NCI-H774 (cell line): ENCODE measurements at places on chromosomes 7 and 10.

DNA sequence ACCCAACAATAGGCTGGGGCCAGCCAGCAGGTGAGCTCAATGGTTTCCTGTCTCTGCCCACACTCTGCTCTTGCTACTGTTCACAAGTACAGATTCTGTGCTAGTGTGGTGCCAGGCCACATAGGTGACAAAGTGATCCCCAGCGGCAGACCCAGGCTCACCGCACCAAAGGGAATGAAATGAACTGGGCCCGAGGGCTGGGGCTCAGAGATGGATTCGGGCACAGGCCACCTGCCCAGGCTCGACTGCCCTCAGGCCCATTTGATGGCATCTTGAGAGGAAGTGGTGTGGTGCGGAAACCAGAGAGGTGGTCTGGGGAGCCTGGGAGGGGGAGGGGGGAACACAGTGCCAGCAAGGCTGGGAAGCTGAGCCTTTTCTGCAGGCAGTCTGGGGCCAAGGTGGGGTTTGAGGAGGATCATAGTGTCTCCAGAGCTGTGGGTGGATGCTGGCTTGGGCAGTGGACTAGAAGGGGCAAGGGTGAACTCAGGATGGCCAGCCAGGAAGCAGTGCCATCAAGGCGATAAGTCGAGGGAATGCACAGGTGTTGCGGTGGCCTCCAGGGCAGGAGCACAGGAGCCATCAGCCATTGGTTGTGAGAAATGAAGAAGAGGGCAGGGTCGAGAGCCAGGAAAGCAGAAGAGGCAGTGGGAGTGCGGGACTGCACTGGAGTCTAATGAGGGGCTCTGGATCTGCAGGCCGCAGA is 85.2 kb downstream of the ARHGAP22 start:
- no peak for DNase-seq

GRCh38 chr10:59588791-59589190 is 120.9 kb downstream of the SLC16A9 start:
- no peak for DNase-seq

- DNase-seq: no peak
Observed at GRCh38 chr7:132379292-132379691, 197.0 kb downstream of the PLXNA4 start.

DNA sequence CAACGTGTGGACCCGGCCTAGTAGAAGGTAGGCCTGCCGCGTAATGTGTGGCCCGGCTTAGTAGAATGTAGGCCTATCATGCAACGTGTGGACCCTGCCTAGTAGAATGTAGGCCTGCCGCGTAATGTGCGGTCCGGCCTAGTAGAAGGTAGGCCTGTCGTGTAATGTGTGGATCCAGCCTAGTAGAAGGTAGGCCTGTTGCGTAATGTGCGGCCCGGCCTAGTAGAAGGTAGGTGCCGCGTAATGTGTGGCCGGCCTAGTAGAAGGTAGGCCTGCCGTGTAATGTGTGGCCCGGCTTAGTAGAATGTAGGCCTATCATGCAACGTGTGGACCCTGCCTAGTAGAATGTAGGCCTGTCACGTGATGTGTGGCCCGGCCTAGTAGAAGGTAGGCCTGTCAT is 11.9 kb upstream of the GTPBP4 start:
- no peak for DNase-seq

GRCh38 chr7:37918526-37918925 is 1.9 kb upstream of the SFRP4 start:
- no peak for DNase-seq

- DNase-seq: no peak
Observed at GRCh38 chr10:36608251-36608650, 517.1 kb upstream of the ANKRD30A start.

DNA sequence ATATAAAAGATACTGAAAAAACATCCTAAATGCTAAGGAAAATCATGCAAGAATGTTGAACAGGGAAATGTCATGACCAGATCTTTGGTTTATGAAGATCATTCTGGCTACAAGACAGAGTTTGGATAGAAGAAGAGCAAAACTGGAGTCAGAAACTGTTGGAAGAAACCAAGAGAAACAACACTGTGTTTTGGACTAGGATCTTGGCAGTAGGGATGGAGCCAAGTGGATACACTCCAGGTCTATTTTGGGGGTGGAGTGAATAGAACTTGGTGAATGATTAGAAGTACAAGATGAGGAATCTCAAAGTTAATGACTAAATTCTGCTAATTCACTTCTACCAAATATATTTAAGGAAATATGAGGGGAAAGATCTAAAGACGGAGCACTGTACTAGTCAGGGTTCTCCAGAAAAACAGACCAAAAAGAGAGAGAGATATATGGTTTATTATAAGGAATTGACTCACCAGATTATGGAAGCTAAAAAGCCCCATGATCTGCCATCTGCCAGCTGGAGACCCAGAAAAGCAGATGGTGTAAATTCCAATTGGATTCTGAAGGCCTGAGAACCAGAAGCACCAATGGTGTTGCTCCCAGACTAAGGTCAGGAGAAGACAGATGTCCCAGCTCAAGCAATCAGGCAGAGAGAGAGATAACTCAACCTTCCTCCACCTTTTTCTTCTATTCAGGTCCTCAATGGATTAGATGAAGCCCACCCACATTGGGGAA is 254.9 kb downstream of the TRIL start:
- DNase-seq: no peak

DNA sequence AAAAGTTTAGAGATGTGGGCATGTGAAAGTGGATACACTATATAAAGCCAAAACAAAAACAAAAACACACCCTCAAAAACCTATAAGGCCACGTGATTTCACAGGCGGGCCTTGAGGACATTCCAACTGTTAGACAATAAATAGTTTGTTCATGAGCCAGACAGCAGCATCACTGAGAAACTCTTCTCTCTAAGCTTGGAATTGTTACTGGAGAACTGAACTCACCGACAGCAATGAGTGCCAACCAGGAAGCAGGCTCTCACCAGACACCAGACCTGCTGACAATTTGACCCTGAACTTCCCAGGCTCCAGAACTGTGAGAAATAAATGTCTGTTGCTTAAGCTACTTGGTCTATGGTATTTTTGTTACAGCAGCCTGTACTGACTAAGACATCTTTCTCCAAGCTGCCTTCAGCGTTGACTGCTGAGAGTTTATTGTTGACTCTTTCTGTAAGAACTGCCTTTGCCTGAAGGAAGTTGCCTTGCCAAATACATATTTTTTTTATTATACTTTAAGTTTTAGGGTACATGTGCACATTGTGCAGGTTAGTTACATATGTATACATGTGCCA is 107.5 kb downstream of the EPDR1 start:
- no peak for DNase-seq

GRCh38 chr7:157090485-157091165 is 48.1 kb upstream of the UBE3C start:
- no peak for DNase-seq

DNA sequence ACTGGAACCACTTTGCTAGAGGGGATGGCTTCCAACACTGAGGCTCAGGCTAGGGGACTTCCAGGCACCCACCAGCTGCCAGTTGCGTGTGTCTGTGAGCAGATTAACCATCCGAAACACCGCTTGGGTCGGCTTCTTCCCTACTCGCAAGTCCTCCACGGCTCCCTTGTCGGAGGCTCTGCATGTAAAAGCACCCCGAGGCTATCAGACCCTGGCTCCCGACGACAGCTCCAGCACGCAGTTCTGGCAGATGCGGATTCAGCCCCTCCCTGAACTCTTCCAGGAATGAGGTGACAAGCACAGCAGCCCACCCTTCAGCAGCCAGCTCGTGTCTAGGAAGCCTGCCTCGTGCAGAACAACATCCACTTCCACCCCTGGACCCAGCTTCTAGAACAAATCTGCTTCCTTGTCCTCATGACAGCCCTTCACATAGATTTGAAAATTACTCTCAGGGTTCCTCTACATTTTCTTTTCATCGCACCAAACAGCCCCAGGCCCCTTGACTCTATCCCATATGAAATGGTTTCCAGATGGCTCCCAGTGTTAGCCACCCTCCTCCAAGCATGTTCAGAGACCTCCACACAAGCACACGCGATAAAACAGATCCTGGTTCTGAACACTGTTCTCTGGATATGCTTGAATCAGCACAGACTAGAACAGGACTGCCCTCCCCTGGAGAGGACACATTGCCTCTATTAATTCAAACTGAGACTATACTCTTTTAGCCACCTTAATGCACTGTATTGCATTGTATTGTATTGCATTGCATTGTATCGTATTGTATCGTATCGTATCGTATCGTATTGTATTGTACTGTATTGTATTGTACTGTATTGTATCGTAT is 44.6 kb downstream of the SLIT1 start:
- DNase-seq: no peak

- DNase-seq: peak; percentile 84
Observed at GRCh38 chr7:901388-902154, 25.2 kb downstream of the GET4 start.

GRCh38 chr7:14048889-14049288 is 59.4 kb upstream of the ETV1 start:
- no peak for DNase-seq

DNA sequence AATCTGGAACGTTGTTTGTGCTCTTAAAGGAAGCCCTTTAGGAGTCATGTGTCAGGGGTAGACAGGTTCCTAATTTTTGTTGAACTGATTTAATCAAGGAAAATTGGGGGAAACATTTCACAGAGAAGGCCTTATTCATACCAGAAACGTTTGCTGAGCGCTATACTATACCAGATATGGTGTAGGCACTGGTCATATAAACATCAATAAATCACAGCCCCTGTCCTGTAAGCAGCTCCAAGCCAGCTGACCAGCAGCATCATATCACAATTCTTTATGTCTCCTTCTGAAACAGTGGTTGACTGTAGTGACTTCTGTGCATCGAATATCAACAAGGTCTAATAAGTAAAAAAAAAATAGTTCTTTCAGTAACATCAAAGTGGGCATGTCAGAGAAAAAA is 1.1 kb downstream of the TMEM178B start:
- DNase-seq: no peak

GRCh38 chr10:85513436-85513835 is 853.2 kb downstream of the GRID1 start:
- DNase-seq: no peak

GRCh38 chr7:130908345-130909160 is 174.5 kb upstream of the KLF14 start:
- DNase-seq: no peak

GRCh38 chr10:97243836-97244235 is 48.6 kb downstream of the ARHGAP19 start:
- DNase-seq: no peak

DNA sequence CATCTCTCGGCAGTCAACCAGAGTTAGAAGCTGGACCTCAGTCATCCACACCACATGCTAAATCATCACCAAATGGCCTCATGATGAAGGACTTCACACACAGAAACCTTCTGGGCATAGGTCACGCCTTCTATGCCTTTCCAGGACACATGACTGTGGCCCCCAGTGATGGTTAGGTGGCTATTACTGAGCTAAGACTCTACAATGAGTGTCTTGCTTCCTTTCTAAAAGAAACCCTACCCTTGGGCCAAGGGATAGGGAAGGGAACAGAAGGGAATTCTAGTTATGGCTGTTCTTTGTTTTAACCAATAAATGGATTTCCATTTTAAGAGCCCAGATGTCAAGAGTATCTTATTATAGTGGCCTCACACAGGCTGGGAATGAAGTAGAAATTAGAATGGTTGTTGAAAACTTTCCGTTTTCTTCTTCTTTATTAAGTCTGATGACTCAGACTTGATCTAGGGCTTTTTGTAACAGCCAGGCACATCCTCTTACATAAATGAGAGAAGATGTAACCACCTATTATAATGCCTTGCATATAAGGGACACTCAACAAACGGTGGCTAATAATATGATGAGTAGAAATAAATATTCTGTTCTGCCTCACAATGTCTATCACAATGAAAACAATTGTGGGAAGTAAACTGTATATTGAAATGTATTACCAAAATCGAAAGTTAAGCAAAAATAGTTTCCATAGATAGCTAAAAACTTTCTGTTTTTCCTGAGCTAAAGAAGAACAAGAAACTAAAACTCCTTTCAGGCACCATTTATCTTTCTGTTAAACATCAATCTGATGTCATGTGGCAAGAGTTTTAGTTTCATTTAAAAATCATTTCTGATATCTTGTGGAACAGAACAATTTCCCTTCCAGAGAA is 62.5 kb upstream of the TOMM7 start:
- DNase-seq: no peak

DNA sequence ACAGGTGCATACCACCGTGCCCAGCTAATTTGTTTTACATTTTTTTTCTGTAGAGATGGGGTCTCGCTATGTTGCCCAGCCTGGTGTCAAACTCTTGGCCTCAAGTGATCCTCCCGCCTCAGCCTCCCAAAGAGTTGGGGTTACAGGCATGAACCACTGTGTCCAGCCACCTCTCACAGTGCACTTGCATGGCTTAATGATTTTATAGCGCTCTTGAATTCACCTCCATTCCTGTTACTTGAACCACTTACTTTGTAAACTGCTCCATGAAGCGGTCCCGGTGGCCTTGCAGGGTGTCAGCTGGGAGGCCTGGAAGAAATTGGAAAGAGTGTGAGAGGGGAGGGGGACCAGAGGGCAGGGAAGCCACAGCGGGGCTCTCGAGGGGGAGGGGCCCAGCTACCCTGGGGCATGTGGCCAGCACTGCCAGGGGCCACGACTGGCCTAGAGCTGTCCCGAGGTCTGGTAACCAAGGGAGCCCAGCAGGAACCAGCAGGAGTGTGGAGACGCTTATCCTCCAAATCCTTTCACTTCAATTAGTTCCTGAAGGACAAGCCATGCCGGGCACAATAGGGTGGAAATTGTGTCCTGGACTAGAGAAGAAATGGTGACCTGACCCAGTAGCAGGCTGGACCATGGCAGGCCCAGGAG is 76.0 kb downstream of the SPDYE5 start:
- no peak for DNase-seq

DNA sequence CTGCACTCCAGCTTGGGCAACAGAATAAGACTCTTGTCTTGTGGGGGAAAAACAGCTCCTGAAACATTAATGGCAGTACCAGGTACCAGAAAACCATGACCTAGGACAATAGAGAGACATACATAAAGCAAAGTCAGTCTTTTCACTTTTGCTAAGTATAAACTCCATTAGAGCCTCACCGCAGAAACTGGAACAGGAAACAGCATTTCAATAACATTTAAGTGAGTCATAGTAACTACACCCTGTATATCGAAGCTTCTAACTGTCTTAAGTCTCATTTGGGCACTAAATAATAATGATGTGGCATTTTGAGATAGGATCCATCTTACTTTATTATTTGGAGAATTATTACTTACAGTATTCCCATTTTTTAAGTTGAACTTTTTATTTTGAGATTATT is 517.8 kb upstream of the CELF2 start:
- DNase-seq: no peak

DNA sequence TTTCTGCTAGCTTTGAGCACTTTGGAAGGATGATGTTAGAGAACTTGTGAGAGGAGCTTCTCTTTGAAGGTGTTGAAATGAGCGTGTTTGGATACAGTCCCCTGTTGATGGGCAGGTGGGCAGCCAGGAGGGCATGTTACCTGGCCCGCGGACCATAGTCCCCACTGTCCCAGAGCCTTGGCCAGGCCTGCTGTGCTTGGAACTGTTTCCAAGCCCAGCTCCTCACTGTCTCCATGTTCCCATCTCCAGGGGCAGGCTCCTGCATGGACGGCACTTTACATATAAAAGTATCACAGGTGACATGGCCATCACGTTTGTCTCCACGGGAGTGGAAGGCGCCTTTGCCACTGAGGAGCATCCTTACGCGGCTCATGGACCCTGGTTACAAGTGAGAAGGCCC is 27.2 kb upstream of the TRIM8 start:
- no peak for DNase-seq
